ENCODE measurements at places on chromosomes 3 and 15. TPM values are rescaled to one million over a fixed set of nuclear protein-coding genes. Genes with fewer than 3 reads are reported as not detected.

Gene CYP1A2
- not detected for total RNA-seq

Gene FBN1
- 175 TPM for total RNA-seq

Gene GRAMD1C
- 0.88 TPM for total RNA-seq

Gene IL17RD
- total RNA-seq, result 3.4 TPM

Gene ALPK3
- total RNA-seq, result 3.3 TPM

Gene SLITRK3
- total RNA-seq, result not detected
